ENCODE measurements at places on chromosomes 11 and 22.

DNA sequence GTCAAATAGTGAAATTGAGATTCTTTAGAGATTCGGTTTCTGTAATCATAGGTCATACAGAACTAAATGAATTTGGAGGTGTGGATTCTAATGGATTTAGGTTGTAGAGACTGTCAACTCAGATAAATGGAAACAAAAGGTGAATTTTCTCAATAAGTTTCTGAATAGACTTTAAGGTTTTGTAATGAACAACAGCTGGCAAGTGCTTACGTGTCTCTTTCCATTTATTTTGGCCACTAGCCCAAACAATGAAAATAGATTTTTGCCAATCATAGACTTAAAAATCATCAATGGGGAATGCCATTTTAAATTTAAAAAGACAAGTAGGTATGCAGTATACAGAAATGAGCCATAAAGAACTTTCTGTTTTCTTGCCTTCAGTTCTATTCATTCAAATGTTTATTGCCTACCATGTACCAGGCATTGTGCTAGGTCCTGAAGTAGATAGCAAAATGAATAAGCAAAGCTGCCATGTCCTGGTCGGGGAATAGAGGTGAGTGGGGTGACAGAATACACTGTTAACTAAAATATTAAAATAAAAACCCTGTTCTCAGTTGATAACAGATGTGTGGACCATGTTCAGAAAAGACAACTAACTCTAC is 16.9 kb upstream of the TMEM135 start:
- H3K4me1 ChIP-seq: peaks cover 12% of the 10 kb centered on the region
- no peak overlapping the region for H3K4me3 ChIP-seq
- H3K36me3 ChIP-seq: peaks cover 8% of the 10 kb centered on the region
- H3K27ac ChIP-seq: no peak overlapping the region
- H3K27me3 ChIP-seq: peaks cover 7% of the 10 kb centered on the region
- no peak for DNase-seq

DNA sequence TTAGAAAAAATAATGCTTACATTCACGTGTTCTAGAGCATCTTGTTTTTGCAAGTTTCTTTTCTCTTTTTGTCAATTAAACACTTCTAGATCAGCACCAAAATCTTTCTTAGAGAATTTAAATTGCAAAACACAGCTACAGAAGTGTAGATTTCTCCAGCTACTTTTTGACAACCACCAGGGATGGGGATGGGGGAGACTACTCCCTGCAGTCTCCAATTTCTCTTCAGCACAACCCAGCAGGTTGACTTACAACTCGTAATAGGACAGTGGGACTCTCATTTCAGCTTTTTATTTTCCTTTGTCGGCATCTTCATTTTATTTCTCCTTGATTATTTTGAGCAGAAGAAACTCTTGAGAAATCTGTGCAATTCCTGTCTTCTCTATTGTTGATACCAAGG is 441.2 kb downstream of the LRRC4C start:
- no peaks in the 10 kb centered on the region for H3K36me3 ChIP-seq
- H3K27ac ChIP-seq: no peak overlapping the region
- H3K4me3 ChIP-seq: no peak overlapping the region
- H3K27me3 ChIP-seq: peaks cover 4% of the 10 kb centered on the region

GRCh38 chr11:90587896-90588295 is 365.0 kb upstream of the CHORDC1 start:
- no peak overlapping the region for H3K27ac ChIP-seq
- H3K4me1 ChIP-seq: no peaks in the 10 kb centered on the region
- DNase-seq: no peak
- H3K36me3 ChIP-seq: no peaks in the 10 kb centered on the region
- no peaks in the 10 kb centered on the region for H3K27me3 ChIP-seq

GRCh38 chr11:102251423-102251822 is 65.9 kb upstream of the BIRC3 start:
- H3K36me3 ChIP-seq: no peaks in the 10 kb centered on the region
- H3K4me1 ChIP-seq: peaks cover 18% of the 10 kb centered on the region
- H3K27me3 ChIP-seq: no peaks in the 10 kb centered on the region
- H3K27ac ChIP-seq: peak overlapping the region; percentile 82

DNA sequence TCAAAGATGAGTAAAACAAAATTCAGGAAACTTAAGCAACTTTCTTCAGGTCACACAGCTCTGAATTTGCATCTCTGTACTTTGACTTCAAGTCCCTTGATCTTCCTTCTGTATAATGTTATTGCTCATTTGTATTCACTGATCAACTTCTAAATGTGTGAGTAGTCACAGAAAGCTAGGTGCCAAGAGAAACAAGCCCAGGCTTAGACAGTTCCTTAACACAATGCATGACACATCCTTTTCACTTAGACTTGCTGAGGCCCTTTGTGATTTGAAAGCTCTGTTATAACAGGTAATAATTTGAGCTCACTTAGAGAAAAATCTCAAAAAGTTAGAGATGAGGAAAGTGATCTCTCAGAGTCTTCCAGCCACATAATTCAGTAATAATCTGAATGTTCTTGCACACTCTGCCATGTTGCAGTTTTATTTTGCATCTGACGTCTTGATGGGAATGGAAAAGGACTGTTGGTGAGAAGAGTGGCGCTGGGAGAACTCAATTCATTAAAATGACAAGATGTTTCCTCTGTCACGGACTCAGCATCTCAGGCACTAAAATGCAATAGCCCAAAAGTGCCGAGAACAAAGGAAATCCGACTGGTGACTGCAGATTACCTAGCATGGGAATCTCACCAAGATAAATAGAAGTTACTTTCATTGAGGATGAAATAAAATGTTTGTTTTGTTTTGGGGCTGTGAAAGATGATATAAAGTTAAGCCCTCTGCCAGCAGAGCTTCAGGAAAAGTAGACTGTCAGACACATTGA is 665.3 kb downstream of the OPCML start:
- peaks cover 3% of the 10 kb centered on the region for H3K27me3 ChIP-seq
- no peak overlapping the region for H3K27ac ChIP-seq
- H3K4me3 ChIP-seq: no peak overlapping the region
- DNase-seq: no peak
- no peaks in the 10 kb centered on the region for H3K36me3 ChIP-seq

DNA sequence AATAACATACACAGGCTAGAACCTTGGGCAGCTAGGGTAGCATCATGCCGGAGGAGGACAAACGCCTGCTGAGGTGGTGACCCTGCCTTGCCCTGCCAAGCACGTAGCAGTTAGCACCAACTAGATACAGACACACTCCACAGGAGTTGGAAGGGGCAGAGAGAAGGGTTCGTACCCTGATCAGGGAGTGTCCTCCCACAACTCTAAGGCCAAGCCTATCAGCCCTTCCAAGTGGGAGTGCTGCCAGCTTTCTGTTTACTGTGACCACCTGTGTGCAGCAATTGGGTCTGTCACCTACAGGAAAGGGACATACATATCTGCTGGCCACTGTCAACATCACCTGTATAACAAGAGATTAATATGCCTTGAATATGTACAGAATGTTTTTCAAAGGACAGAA is 1.9 kb upstream of the THAP7 start:
- no peak for DNase-seq
- peaks cover 15% of the 10 kb centered on the region for H3K36me3 ChIP-seq
- H3K4me1 ChIP-seq: peaks cover 47% of the 10 kb centered on the region
- peaks cover 5% of the 10 kb centered on the region for H3K27me3 ChIP-seq

DNA sequence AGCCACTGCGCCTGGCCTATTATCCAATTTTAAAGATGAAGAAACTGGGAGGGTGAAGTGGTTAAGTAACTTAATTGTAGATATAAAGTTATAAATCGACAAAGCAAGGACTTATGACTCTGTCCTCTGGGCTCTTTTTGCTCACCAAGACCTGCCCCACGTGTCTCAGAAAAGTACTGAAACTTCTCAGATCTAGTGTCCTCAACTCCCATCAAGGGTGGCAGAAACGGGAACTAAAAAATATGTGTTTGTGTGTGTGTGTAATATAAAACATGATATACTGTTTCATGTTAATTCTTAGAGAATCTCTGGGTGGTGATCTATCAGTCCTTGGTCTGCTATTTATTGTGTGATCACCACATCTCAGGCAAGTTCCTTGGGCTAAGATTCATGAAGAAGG is 104.9 kb downstream of the GAB2 start:
- no peak for DNase-seq
- H3K36me3 ChIP-seq: peaks cover 7% of the 10 kb centered on the region
- H3K27me3 ChIP-seq: no peaks in the 10 kb centered on the region
- no peak overlapping the region for H3K27ac ChIP-seq

Measured in nephron progenitor cell (in vitro differentiated cells).